Stimulated activated CD4-positive, alpha-beta T cell treated with anti-CD3 and anti-CD28 coated beads, Interleukin-4, amount 100 ng/mL, for 1 hour (primary cell): ENCODE measurements at places on chromosomes 2 and 18.
A peak's percentile ranks its signal among the peaks of the same experiment; 100 is the strongest.

GRCh38 chr2:217870528-217871011, 132.2 kb downstream of the TNS1 start:
- DNase-seq, result no peak

DNA sequence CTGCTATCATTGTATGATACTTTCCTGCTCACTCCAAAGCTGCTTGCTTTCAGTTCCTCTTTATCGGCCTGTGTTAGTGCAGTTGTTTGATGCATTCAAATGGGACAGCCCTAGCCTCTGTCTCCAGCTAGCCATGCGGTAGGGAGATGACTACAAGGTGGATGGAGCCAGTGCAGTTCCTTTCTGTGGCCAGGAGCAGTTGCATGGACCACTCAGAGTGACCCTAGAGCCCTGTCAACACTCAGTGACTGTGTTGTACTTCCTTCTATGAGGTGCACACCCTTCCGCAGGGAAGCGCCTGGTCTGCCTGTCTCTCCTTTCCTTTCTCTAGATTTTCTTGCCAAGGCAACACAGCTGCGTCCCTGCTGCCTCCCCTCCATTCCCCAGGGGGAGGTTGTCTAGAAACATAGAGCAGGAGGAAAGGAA, 33.8 kb downstream of the KCNS3 start:
- DNase-seq, result no peak

GRCh38 chr18:21904856-21905255, 164.3 kb downstream of the MIB1 start:
- no peak for DNase-seq

DNA sequence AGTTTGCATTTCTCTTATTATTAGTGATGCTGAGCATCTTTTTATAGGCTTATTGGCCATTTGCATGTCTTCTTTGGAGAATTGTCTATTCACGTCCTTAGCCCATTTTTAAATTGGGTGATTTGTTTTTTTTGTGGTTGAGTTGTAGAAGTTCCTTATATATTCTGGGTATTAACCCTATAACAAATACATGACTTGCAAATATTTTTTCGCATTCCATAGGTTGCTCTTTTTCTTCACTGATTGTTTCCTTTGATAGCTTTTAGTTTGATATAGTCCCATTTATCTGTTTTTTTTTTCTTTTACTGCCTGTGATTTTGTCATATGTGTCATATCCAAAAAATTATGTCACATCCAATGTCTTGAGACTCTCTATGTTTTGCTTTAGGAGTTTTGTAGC, 243.6 kb downstream of the GPD2 start:
- no peak for DNase-seq

DNA sequence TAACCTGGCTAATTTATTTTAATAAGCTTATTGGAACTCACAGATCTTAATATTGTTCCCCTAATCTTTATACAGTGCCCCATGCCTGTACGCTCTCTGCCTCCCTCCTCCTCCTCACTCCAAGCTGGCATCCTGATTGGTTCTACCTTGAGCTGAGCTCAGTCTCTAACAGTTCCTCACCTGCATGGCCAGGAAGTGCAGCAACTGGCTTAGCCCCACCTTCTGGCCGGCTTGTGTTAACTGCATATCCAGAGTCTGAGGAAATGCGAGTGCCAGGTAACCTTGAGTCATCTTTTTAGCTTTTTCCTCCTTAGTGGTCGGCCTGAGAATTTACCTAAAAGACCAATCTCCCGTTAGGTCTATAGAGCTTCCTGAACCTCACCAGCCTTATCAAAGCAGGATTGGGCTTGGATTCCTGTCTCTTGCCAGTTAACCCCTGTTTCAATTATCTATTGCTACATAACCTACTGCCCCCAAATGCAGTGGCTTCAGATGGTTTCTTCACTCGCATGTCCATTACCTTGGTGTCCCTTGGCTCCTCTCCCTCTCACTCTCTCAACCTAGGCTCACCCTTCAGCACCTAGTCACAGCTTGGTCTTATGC, 89.5 kb upstream of the STK39 start:
- DNase-seq, result peak; percentile 55

GRCh38 chr2:178109813-178110212, 2.4 kb upstream of the RBM45 start:
- DNase-seq, result no peak

GRCh38 chr2:163247156-163247846, 408.7 kb upstream of the KCNH7 start:
- no peak for DNase-seq

DNA sequence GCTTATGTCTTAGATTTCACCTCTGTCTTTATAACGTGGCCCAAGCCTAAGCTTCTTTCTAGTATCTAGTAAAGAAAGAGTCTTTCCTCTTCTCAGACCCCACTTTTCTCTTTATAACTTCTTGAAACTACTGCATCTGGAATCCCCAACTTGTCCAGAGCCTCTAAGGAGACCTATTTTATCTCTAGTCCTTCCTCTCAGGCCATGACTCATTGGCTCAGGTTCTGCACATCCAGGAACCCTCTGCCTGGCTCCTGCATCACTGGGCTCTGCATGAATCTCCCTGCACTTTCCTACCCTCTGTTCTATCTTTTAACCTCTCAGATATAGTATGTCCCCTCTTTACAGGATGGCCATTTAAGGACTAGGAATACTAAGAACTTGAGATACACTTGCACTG, 124.7 kb downstream of the DNAH6 start:
- no peak for DNase-seq

GRCh38 chr2:168499500-168499899, 43.4 kb downstream of the CERS6 start:
- DNase-seq, result no peak

- DNase-seq, result no peak
These were observed 325.1 kb downstream of the RNF144A start for GRCh38 chr2:7242189-7242867.
